ENCODE measurements at places on chromosomes 6 and 20.

GRCh38 chr20:44390280-44390679 lies 34.8 kb downstream of the HNF4A start:
- DNase-seq, result no peak

DNA sequence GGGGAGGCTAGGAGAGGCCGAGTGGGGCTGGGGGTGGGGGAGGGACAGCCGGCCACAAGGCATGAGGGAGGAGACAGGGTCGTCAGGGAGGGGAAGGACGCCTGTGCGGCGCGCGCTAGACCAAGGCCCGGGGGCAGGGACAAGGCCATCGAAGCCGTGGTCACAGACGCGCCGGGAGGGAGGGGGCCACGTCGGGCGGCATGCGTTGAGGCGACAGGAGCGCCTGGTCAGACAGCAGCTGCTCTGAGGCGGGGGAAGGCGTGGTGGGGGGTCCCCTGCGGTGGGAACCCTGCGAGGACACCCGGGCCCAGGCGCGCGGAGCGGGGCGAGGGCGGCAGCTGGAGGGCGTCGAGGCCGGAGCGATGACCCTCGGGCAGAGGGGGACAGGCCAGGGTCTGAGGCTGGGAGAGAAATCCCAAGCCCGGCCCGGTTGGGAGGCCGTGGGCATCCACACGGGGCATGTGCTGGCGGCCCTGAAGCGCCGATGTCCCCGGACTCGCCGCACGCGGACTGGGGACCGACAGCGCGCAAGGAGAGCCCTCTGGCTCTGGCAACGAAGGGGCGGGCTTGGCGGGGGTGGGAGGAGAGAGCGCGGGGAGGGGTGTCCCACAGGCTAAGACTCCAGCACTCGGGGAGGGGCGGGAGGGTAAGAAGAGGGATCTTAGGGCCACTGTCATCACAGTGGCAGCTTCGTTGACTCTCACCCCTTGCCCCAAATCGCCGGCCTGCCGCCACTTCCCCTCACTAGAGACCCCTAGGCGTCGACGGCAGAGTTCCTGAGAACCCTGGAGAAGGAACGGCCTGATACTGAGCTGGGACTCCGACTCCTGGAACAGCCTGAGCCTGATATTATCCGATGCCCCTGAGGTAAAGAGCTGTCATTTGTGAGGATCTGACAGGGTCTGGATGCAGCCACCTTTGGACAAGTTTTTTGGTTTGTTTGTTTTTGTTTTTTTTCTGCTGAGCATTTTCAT lies 5.0 kb downstream of the TMEM239 start:
- no peak for DNase-seq

- no peak for DNase-seq
These were observed 144.2 kb upstream of the CITED2 start for GRCh38 chr6:139518556-139519091.

DNA sequence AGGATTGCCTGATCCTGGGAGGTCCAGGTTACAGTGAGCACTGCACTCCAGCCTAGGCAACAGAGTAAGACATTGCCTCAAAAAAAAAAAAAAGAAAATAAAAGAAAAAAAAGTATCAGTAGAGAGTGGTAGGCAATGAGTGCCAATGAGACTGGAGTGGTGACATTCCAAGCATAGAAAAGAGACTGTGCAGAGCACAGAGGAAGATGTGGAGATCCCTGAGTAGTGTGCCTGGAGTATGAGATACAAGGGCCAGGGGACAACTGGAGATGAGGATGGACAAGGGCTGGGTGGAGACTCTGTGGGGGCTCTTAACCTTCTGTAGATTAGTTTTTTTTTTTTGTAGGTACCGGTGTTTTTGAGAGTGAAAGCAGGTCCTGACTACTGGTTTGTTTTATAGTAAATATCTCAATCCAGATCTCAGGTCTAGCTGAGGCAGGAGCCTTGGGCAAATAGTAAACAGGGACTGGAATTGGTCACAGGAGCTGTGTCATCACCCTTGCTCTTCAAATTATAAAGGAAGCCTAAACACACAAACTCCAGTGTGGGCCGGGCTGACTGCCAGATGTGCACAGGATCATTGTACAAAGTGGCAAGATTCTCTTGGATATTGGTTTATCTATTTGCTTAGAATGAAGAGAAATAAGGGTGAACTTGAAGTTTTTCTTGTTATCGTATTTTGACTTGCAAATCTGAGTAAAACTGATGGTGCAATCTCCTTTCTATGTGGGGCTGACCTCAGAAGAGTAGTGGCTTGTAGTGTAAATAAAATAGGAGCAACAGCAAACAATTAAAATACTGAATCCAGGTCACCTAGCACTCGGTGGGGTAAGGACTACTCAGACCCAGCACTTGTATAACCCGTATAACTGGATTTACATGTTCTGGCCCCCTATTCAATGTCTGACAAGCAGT lies 144.9 kb downstream of the SOX4 start:
- no peak for DNase-seq

DNA sequence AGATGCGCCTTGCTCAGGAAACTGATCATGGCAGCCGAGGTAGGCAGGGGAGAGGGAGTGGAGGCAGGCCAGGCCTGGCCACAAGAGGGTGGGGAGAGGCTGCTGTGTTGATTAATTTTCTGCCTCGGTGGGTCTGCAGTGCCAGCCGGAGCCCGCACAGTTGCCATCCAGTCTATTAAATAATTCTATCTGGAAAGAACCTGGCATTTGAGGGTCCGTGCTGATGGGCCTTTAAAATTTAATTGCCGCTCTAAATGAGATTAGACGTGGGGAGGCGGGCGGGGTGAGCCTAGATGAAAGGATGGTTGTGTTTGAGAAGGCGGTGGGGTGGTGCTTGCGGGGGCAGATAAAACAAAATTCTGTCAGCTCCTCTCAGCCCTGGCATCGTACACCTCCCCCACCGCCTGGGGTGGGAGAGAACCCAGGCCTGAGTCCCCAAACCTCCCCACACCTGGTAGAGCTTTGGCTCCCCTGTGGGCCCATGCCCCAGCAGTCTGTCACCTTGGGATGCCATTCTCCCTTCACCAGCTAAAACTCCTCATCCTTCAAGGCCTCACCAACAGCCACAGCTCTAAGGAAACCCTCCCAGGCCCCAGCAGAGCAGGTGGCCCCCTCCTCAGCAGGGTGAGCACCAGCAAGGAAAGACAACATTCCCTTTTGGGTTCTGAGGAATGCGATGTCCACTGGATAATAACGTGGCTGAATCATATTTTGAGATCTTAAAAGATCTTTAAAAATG lies 167.3 kb downstream of the GRM4 start:
- DNase-seq, result no peak

DNA sequence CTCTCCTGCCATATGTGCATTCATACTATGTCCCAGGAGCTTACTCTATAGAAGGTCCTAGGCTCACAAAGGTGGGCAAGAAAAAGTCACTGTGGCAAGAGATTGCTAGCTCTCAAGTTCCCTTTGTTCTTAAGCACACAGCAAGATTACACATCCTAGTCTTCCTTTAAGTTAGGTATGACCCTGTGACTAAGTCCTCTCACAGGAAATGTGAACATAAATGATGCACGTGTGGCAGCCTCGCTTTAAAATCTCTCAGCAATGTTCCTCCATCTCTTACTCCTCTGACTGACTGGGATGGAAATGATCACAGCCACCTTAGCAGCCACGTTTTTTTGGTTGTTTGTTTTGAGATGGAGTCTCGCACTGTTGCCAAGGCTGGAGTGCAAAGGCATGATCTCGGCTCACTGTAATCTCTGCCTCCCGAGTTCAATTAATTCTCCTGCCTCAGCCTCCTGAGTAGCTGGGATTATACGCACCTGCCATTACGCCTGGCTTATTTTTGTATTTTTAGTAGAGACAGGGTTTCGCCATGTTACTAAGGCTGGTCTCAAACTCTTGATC lies 35.7 kb upstream of the HAO1 start:
- DNase-seq, result no peak

GRCh38 chr20:50776122-50776817 lies 18.6 kb upstream of the BCAS4 start:
- no peak for DNase-seq

GRCh38 chr20:59020938-59021551 lies 1.8 kb downstream of the TUBB1 start:
- DNase-seq, result no peak

- no peak for DNase-seq
These were observed 17.5 kb downstream of the SPDEF start for GRCh38 chr6:34538581-34538980.

GRCh38 chr6:31597006-31597405 lies 4.2 kb upstream of the NCR3 start:
- no peak for DNase-seq

GRCh38 chr6:116389357-116389756 lies 18.6 kb downstream of the DSE start:
- DNase-seq, result no peak

DNA sequence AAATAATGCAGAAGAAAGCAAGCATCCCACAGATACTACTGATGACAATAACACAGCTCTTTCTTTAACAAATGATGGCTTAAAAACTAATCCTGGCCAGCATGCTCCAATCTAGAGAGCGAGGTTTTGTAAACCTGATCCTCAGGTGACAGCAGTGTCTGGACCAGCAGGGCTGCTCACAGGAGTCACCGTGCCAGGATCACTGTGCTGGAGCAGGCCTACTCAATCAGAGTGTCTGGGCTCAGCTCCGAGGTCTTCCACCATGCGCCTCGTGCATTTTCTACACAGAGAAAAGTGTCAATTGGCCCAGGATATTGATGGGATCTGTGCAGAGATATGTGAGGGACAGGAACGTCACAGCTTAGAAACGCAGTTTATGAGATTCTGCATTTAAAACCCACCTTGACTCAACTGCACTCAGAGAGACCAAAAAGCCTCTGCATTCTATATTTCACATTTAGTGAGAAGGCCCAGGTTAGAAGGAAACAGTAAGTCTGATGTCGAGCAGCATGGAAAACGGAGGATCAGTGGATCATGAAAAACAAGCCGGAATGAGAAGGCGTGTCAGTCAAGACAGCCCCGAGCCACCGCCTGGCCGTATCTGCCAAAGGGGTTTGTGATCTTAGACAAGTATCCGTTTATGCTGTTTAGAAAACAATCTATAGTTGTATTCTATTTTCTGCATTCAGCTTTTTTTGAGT lies 7.8 kb downstream of the RAMACL start:
- DNase-seq, result no peak

DNA sequence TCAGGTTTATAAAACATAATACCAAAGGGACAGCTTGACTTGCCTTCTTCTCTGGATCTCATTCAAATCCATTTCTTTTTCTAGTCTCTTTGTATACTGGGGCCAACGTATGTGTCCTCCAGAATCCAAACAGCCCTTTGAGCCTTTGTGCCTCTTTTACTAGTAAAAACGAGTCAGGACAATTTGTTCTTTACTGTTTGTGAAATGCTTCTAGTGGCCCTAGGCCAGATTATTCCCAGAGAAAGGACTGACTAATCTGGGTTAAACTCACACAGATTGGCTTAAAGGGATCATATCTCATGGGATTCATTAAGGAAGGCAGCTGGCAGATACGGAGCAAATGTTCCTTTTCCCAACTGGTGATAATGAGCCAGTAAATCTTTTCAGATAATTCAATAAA lies 32.1 kb upstream of the MANEA start:
- no peak for DNase-seq

GRCh38 chr6:157080986-157081391 lies 242.3 kb downstream of the TMEM242 start:
- no peak for DNase-seq

DNA sequence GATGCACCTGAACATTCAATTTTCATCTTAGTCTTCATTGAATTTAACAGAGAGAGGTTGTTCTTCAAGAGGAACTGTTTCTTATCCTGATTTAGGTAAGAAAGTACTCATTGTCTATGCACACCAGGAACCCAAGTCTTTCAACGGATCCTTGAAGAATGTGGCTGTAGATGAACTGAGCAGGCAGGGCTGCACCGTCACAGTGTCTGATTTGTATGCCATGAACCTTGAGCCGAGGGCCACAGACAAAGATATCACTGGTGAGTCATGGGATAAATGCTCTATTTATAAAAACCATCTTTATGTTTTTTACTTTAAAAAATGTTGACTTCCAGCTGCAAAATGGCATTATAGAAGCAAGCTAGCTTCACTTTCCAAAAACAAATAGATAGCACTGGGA lies 10.2 kb downstream of the NQO2 start:
- DNase-seq, result no peak

GRCh38 chr20:45419188-45420091 lies 3.5 kb downstream of the PIGT start:
- DNase-seq, result no peak

GRCh38 chr6:84976526-84977362 lies 212.3 kb upstream of the TBX18 start:
- no peak for DNase-seq

GRCh38 chr6:98452685-98453084 lies 381.7 kb upstream of the POU3F2 start:
- DNase-seq, result no peak

DNA sequence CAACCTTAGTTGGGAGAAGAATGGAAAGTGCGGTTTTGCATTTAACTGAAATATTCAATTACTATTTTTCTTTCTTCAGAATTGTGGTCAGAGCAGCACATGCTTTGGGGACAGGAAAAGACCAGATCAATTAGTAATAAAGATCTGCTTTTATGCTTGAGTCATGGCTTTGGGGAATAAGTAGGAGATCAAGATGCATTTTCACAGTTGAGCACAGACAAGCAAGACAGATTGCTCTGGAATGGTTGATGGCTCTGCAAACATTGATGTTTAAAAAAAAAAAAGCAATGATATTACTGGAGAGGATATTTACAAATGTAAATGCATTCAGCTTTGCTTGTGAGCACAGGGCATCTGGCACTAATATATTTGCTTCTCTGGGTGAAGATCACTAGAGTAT lies 224.4 kb upstream of the SASH1 start:
- no peak for DNase-seq

DNA sequence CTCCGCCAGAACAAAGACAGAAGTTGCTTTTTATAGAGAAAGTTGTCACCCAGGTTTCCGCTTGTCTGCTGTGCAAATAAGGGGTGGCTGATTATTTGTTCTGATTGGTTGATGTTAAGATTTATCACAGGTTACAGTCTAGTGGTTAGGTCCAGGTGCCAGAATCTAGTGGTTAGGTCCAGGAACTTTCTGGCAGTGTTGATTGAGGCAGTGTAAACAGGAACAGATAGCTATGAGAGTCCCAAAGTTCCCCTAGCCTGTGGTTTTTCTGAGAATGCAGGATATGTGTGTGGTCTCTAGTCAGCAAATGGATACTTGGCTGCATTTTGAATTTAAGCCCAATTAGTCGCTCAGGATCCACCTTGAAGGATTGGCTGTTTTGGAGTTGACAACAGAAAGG lies 148.0 kb downstream of the TMEM200A start:
- peak; percentile 12 for DNase-seq

DNA sequence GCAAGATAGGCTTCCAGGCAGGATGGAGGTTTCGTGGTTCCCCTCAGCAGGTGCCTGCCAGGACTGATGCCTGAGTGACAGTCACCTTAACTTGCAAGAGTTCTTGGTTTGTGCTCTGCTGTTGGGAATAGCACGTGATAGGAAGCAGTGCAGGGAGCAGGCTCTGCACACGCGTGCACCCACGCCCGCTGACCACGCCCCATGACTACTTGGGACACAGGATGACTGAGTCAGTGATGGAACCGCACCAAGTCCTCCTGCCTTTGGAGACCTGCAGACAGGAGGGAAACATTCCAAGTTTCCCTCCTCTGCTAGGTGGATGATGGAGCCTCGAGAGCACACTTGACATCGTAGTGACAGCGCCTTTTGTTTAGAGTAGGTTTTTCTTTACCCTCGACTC lies 164.2 kb downstream of the DTNBP1 start:
- no peak for DNase-seq

GRCh38 chr6:106674541-106675229 lies 45.3 kb downstream of the QRSL1 start:
- DNase-seq, result no peak

- no peak for DNase-seq
These were observed 74.5 kb upstream of the FRMD1 start for GRCh38 chr6:168153553-168153952.

GRCh38 chr6:70538376-70538775 lies 28.4 kb upstream of the SDHAF4 start:
- DNase-seq, result no peak

All from hindlimb muscle (tissue), 1 donor.